ENCODE measurements at places on chromosomes 5 and 9. TPM values are rescaled to one million over a fixed set of nuclear protein-coding genes. Genes with fewer than 3 reads are reported as not detected.

The PCDHGC3 gene
- total RNA-seq: 99.9 TPM

The AGXT2 gene
- not detected for total RNA-seq

The PRLR gene
- 2.6 TPM for total RNA-seq

The UNC5A gene
- total RNA-seq: not detected

The CDX1 gene
- total RNA-seq: not detected

The FGD3 gene
- 13.7 TPM for total RNA-seq

The GFPT2 gene
- total RNA-seq: 136 TPM

The CCL27 gene
- not detected for total RNA-seq

The PKN3 gene
- total RNA-seq: 4.7 TPM

The ANKRD55 gene
- total RNA-seq: not detected

The OR13C4 gene
- not detected for total RNA-seq

The GRIN1 gene
- not detected for total RNA-seq

The FBXL7 gene
- total RNA-seq: 21.1 TPM

The DAP gene
- total RNA-seq: 113 TPM

The ASPN gene
- 110 TPM for total RNA-seq

The ANKRD34B gene
- not detected for total RNA-seq

The RCL1 gene
- 62.2 TPM for total RNA-seq

The IL17B gene
- total RNA-seq: 1.9 TPM

The TMC1 gene
- total RNA-seq: not detected

The PALM2AKAP2 gene
- 84.2 TPM for total RNA-seq

The SPATA31C1 gene
- not detected for total RNA-seq

The LMNB1 gene
- 15.9 TPM for total RNA-seq

The FAM78A gene
- total RNA-seq: 5.0 TPM

The C9orf50 gene
- not detected for total RNA-seq

The PCDH1 gene
- 43.4 TPM for total RNA-seq

The PHF24 gene
- total RNA-seq: 0.35 TPM

The FOXD4L4 gene
- not detected for total RNA-seq

The UAP1L1 gene
- 9.6 TPM for total RNA-seq

The SOHLH1 gene
- total RNA-seq: not detected

The PCDHB16 gene
- 11.6 TPM for total RNA-seq

The WNK2 gene
- total RNA-seq: 0.95 TPM

The MATR3 gene
- 264 TPM for total RNA-seq

The TEX48 gene
- total RNA-seq: not detected

The FLT4 gene
- 10.8 TPM for total RNA-seq

The QRFP gene
- not detected for total RNA-seq

The DBH gene
- total RNA-seq: not detected

The CTXN3 gene
- total RNA-seq: not detected

The IFNA2 gene
- total RNA-seq: not detected

The CD14 gene
- 235 TPM for total RNA-seq

The S1PR3 gene
- total RNA-seq: 173 TPM

The EIF4E1B gene
- total RNA-seq: not detected

The NOTCH1 gene
- total RNA-seq: 40.9 TPM

The PCDHGB5 gene
- 26.3 TPM for total RNA-seq

The TMEM174 gene
- total RNA-seq: not detected

The PLAC8L1 gene
- not detected for total RNA-seq

The FBP2 gene
- 0.49 TPM for total RNA-seq

The CKS2 gene
- 4.7 TPM for total RNA-seq

The SLC36A2 gene
- total RNA-seq: not detected

The CARTPT gene
- 39.4 TPM for total RNA-seq

The SLC25A2 gene
- 2.0 TPM for total RNA-seq

The GFI1B gene
- not detected for total RNA-seq

The TRIM7 gene
- total RNA-seq: 11.4 TPM

The RASEF gene
- total RNA-seq: 6.6 TPM

The PLGRKT gene
- 6.0 TPM for total RNA-seq

The AIF1L gene
- total RNA-seq: 21.9 TPM

The C5orf58 gene
- not detected for total RNA-seq

The C9 gene
- total RNA-seq: not detected
